AG04450 (cell line): ENCODE measurements at places on chromosomes 12 and 14.

- peak; percentile 55 for DNase-seq
Measured at GRCh38 chr14:75427482-75428229, at the start of gene JDP2. Gene JDP2, plus strand, starts transcription at chr14:75428022. Its CDS starts 9,899 bp downstream, at chr14:75437921.

GRCh38 chr12:93089805-93090569 is 160.9 kb upstream of the EEA1 start:
- DNase-seq = peak; percentile 80

GRCh38 chr12:80807640-80808288 is 91.1 kb downstream of the MYF5 start:
- no peak for DNase-seq

- no peak for DNase-seq
Measured at GRCh38 chr12:2826721-2827515, 7.9 kb downstream of the NRIP2 start.

- no peak for DNase-seq
Measured at GRCh38 chr14:101476916-101477553, 84.3 kb upstream of the DIO3 start.

GRCh38 chr14:44463356-44464004 is 43.6 kb downstream of the FSCB start:
- DNase-seq = no peak

- DNase-seq = no peak
Measured at GRCh38 chr12:8991371-8992345, 2.3 kb downstream of the KLRG1 start.

GRCh38 chr12:94074216-94074979 is 74.0 kb upstream of the PLXNC1 start:
- DNase-seq = no peak

- DNase-seq = no peak
Measured at GRCh38 chr14:74841230-74842207, 34.4 kb downstream of the PROX2 start.

- no peak for DNase-seq
Measured at GRCh38 chr12:89160716-89161123, 191.6 kb downstream of the DUSP6 start.

GRCh38 chr12:119374635-119375034 is 40.1 kb downstream of the CCDC60 start:
- DNase-seq = no peak

DNA sequence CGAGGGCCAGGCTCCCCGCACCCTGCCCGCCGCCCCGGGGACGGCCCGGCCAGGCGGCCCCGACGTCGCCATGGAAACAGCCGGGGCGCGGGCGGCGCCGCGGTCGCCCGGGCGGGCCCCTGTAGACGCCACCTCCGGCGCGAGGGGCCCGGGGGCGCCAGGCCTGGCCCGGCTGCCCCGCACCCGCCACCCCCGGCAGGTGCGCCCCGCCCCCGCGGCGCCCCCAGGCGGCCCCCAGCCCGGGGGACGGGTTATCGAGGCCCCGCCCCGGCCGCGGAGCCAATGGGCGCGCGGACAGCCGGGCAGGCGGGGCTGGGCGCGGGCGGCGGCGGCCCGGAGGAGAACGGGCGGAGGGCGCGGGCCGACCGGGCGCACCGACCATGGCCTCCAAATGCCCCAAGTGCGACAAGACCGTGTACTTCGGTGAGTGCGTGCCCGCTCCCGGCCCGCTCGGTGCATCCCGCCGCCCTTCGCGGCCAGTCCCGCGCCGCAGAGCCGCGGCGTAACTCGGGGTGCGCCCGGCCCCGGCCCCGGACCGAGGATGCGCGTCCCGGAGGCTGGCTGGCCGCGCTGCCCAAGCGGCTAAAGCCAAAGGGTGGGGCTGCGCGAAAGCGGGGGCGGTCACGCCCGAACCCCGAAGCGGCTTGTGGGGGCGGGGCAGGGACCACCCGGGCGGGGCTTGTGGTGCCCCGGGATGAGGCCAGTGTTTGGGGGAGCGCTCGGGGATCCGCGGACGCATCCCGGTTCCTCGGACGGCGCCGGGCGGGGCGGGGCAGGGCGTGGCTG is at the start of gene CRIP2:
CRIP2 (plus strand) TSS at position 339 of the 786 bp plus-strand sequence; CDS start at position 381, 42 bp downstream.
- no peak for DNase-seq

DNA sequence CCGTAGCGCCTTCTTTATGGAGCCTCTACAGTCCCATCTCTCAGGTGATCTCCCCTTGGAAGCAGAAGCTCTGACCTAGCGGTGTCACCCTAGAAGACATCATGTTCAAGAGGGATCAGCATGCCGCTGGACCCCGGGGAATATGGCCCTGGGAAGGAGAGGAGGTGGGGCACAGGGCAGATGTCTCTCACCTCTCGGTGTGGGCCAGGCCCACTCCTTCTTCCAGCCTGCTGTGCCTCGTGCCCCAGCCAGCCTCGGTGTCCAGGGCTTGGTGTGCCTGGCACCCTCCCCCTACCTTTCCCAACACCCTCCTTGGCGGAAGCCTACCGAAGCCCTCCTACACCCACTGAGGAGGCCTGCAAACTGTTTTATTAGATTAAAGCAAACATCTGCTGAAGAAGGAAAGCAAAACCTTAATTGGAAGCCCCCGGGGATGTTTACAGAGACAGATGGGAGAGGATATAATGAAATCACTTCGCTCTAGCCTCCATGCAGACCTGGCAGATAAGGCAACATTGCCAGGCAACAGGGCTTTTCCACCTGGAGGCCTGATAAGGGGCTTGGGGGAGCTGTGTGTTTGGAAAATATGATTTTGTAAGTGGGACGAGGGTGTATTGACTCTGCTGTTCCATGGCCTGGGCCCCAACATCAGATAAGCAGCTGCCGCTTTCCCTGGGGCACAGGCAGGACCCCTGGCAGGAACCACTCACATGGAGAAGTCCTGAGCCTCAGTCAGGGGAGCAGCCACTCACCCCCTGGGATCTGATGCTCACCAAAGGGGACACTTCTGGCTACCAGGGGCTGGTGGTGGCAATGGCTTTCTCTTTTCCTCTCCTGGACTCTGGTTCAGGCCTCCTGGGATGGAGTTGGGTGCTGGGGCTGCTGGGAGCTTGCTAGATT is 5.7 kb upstream of the CHGA start:
- no peak for DNase-seq

GRCh38 chr12:58074259-58074658 is 132.9 kb downstream of the ATP23 start:
- DNase-seq = no peak

- no peak for DNase-seq
Measured at GRCh38 chr14:101929096-101929495, 35.3 kb upstream of the DYNC1H1 start.

DNA sequence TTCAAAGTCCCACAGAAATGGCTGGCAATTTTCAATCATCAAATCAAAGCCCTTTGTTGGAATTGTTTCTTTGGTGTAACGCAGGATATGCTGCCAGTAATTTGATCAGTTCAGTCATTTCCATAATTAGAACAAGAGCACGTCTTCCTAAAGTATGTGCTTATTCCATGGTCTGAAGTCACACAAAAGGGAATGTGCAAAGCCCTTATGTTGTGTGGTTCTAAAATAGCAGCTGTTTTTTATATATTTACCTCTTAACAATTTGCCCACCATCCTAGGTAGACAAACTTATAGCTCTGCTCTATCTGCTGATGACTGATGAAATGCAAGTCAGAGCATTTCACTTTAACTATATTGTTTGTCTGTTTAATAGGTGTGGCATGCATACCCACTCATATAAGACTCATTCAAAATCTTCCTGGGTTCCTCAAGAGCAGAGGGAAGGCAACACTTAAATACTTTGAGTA is 176.1 kb upstream of the SLC38A2 start:
- DNase-seq = no peak

- no peak for DNase-seq
Measured at GRCh38 chr12:92136026-92136730, 9.5 kb downstream of the BTG1 start.

GRCh38 chr14:70722418-70722817 is 80.7 kb downstream of the TTC9 start:
- DNase-seq = no peak

GRCh38 chr14:103023881-103024473 is 33.4 kb downstream of the CDC42BPB start:
- DNase-seq = peak; percentile 13

- no peak for DNase-seq
Measured at GRCh38 chr12:52633383-52633782, 15.0 kb upstream of the KRT73 start.

DNA sequence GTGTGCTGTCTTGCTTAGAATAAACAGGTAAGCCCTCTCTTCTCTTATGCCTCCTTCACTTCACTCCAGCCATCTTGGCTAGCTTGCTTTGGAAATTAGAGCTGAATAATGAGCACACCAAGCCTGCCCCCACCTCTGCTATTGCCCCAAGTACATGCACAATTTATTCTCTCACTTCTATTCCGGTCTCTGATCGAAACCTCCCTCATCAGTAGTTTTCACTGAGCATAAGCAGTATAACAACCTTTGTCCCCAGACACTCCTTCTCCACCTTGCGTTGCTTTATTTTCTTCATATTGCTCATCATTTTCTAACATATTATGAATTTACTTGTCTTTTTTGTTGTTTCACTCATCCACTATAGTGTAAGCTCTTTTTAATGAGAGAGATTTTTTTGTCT is 253.4 kb downstream of the GXYLT1 start:
- no peak for DNase-seq

DNA sequence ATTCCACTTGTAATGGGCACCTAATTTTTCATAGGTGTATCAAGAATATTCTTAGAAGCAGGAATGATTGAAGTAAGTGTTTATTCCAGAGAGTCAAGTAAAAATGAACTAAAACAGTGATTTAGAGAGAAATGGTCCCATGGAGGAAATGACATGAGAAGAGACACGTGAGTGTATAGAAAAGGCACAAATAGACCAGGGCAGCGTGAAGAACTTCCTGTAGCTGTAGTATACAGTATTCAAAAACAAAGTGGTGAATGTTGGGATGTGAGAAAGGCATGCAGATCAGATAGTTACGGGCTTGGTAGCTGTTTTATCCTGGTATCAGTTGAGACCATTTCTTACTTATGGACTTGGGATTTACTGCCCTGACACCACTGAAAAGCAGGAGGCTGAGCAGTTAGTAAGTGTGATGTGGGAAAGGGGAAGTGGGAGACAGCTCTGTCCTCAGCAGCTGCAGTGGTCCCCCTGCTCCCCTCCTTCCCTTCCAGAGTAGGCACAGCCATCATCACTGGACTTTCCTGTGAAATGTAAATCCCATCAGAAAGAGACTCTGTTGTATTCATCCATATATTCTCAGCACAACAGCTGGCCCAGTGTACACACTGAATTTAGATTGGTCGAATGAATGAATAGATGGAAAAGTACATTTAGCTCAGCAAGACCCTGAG is 16.8 kb upstream of the TESPA1 start:
- no peak for DNase-seq
